ENCODE measurements at places on chromosomes 16 and 17.
A peak's percentile ranks its signal among the peaks of the same experiment; 100 is the strongest.

DNA sequence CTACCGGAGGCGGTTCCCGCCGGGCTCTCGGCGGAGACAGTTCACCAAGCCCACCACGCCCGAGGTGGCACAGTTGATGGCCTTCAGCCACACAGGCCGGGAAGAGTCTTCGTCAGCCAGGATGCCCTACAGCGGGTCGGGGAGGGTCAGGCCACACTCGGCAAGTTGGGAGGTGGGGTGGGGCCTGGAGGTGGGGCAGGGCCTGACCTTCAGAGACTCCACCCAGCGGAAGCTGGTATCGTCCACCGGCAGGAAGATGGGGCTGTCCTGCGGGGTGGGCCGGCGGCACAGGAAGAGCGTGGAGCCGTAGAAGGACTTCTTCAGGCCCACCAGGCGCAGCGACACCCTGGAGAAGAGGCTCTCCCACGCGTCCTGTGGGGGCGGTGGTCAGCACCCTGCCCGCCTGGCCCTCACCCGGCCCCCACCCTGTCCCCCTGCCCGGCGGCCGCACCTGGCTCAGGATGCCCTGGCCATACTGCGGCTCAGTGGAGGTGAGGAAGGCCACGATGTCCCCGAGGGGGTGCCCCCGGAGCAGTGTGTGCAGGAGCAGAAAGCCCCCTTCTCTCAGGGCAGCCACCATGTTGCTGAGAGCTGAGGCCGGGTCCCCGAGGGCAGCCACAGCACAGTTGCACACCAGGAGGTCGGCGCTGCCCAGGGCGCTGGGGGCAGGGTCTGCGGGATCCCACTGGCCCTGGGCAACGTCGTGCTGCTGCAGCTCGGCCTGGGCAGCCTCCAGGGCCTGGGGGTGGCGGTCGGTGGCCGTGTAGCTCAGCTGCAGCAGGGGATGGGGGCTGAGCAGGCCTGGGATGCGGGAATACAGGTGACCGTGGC lies 12.8 kb downstream of the FASN start:
- no peak for DNase-seq

DNA sequence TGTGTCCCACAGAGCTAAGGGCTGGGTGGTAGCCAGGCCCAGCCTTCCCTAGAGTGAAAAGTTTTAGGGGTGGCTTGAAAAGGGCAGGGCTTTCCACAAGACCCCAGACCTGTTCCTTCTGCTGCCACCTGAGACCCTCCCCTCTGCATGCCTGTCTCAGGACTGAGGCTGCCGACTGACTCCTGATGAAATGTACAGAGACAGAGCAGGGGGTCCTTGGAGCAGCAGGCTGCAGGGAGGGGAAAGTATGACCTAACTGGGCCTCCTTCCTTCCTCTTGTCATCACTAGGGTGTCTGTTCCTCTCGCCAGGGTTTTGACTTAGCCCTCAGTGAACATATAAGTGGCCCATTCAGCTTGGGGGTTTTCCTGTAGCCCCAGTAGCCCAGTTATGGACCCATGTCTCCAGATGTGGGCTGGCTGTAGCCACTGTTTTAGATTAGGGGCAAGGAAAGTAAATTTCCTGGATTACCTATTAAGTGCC lies 14.9 kb upstream of the NFATC3 start:
- peak; percentile 58 for DNase-seq

GRCh38 chr17:72843591-72843990 lies 248.9 kb downstream of the SLC39A11 start:
- no peak for DNase-seq

GRCh38 chr16:4375717-4376116 lies 4.1 kb downstream of the VASN start:
- DNase-seq, result no peak

GRCh38 chr16:29012913-29013553 lies 28.2 kb downstream of the LAT start:
- DNase-seq, result peak; percentile 69

- no peak for DNase-seq
Observed at GRCh38 chr16:19660432-19660831, 57.6 kb downstream of the KNOP1 start.

GRCh38 chr17:44367231-44367979 lies 3.8 kb upstream of the FAM171A2 start:
- no peak for DNase-seq

DNA sequence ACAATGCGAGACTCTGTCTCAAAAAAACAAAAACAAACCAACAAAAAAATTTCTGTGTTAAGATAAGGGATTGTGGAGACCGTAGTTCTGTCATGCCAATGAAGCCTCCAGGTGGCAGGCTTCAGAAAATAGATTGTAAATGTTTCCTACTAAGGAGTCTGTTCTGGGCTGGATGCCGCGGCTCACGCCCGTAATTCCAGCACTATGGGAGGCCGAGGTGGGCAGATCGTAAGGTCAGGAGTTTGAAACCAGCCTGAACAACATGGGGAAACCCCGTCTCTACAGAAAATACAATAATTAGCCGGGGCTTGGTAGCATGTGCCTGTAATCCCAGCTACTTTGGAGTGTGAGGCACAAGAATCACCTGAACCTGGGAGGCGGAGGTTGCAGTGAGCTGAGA lies 4.4 kb upstream of the SNX29 start:
- no peak for DNase-seq

GRCh38 chr17:35775039-35775438 lies 14.4 kb downstream of the C17orf50 start:
- DNase-seq, result no peak

DNA sequence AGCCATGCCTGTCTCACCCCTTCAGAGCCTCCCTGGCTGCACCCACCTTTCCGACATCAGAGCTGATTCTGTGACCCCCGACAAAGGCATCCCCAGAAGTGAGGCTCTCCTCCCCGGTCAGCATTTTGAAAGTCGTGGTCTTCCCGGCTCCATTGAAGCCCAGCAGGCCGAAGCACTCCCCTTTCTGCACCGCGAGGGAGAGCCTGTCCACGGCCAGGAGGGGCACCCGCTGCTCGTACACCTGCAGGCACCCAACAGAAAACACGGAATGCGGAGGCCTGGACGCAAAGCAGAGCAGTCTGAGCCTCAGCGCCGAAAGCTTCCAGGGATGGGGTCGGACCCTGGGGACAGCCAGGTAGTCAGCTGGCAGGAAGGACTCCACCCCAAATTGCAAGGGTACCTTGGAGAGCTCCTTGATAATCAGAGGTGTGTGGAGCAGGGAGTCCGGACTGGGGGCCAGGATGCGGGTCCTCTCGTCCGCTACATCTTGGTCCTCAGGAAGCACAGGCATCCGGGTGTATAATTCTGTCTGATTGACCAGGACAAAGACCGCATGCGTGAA lies 13.1 kb upstream of the RNPS1 start:
- no peak for DNase-seq

DNA sequence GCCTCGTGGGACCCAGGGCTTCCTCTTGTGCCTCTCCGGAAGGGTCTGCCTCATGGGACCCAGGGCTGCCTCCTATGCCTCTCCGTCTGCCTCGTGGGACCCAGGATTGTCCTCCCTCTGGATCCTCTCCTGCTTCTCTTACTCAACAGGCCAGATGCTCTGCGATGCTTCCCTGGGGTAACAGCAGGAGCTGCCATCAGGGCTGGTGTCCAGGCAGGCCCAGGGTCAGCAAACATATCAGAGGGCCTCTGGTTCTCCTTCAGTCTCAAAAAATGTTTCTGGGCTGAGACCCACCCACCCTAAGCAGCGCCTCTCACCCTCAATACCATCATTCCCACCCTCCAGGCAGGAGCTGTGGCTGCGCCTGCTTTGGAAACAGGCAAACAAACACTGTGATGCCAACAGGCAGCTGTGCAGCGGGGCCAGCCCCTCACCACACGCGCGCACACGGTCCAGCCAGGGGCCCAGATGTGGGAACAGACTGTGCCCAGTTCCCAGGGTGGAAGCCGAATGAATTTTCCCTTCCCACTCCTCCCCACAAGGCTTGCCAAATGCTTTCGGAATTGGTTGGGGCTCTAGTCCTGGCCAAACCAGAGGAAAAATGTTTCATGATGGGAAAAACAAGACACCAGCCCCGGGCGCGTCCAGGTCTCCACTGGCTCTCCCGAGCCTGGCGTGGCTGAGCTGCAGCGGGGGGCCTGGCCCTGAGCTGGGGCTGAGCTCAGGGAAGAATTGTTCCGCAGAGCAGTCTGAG lies 11.3 kb downstream of the TIMM22 start:
- DNase-seq, result no peak

GRCh38 chr16:75286389-75286788 lies 35.0 kb upstream of the BCAR1 start:
- DNase-seq, result no peak

DNA sequence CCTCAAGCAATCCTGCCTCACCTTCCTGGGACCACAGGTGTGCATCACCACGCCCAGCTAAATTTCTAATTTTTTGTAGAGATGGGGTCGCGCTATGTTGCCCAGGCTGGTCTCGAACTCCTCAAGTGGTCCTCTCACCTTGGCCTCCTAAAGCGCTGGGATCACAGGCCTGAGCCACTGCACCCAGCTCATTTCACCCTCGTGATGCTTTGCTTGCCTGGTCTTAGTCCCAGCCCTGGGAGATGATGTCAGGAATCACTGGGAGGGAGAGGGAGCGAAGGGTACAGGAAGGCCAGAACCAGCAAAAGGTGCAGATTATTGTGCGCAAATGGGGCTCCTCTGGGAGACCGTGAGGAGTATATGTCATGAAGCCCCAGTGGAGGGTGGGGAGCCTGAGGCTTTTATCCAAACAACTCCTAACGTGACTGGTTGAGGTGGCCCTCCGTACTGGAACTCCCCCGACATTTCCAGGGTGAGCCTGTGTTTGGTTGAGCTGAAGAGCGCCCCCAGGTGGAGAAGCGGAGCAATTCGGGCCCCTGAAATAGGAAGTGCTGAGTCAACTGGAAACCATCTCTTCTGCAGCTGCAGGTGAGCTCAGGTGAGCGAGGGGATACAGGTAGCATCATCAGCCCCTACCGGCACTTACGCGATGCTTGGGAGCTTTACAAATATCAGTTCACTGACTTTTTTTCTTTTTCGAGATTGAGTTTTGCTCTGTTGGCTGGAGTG lies 41.2 kb upstream of the HAPSTR1 start:
- DNase-seq, result no peak

- no peak for DNase-seq
Observed at GRCh38 chr17:13513039-13513405, 88.7 kb downstream of the HS3ST3A1 start.

DNA sequence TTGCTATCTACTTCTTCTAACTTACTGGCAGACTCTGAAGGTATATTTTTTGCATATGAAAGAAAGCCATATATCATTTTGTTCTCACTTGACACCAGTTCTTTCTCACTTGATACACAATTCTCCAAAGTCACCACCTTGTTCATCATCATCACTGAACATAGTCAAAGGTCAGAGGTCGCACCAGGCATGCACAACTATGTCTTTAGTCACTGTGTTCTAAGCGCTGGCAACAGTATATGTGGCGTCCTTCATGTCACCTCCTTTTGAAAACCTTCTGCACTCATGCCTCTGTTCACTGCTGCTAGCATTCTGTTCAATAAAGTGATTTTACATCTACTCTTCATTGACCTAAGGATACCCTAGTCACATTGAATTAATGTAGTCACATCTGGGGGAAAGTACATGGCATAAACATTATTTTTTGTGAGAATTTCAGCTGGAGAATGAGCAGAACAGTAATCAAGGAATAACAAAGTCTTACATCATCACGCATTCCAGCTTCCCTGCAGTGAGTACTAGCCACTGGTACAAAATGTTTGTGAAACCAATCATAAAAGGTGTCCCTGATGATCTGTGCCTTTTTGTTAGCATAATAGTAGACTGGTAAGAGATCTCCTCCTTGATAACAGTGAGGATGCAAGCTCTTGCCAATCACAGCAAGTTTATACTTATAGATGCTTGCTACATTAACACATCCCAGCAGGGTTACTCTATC lies 20.5 kb upstream of the TBX4 start:
- no peak for DNase-seq

- no peak for DNase-seq
Observed at GRCh38 chr17:61280338-61280737, 119.3 kb upstream of the TBX2 start.

DNA sequence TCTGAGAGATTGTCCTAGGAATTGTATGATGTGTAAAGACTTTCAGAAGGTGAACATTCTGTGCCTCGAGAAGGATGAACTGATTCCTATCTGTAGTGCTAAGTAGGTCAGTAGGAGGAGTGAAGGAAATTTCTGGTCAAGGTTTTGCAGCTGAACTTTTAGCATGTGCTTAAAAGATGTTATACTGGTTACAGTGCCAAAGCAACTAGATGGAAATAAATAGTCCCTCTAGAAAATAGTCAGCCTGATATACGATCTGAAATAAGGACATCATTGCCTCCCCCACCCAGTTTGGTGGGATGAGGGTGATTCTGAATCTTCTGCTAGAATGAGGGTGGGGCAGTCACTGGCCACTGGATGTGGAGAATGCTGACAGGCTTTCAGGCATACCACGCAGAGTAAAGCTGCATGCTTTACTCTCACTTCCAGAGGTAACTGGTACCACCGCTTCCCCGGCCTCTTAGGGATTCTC lies 57.2 kb upstream of the VPS4A start:
- no peak for DNase-seq

DNA sequence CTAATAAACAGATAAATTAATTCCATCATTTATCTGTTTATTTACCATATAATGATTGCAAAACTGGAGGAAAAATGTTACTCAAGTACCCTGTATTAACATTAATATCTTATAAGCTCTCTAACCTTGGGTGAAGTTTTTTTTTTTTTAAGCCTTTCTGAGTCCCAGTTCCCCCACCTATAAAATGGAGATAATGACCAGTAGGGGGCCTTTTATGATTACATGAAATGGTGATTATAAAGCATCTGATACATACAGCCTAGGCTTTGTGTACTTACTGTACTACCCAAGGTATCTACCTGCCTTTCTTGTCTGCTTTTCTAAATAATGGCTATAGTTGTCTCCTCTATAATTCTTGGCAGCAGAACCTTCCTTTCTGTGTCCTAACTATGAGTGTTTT lies 22.6 kb downstream of the LRRC36 start:
- no peak for DNase-seq

Data from CD4-positive, alpha-beta memory T cell (primary cell).